ENCODE measurements at places on chromosomes 13 and 19. TPM values are rescaled to one million over a fixed set of nuclear protein-coding genes. Genes with fewer than 3 reads are reported as not detected.

GRCh38 chr13:111395511-111396393 is 75.3 kb downstream of the TEX29 start:
- peak; percentile 62 for DNase-seq

DNA sequence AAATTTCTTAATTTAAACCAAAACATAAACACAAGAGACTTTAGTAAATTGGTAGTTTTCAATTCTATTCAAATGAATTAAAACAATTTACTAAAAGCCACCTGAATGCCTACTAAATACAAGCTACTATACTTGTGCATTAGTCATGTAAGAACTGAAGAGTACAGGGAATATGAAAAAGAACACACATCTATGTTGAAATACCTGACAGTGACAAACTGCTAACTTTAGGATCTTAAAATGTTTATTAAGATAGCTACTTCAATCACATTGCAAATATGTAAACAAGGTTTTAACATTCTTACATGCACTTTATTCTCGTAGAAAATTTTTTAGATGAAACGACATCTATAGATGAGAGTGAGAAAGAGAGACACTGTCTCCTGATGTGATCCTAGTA is 4.1 kb downstream of the SPRYD7 start:
- DNase-seq = no peak

GRCh38 chr19:10639836-10640235 is 14.3 kb upstream of the ILF3 start:
- no peak for DNase-seq

DNA sequence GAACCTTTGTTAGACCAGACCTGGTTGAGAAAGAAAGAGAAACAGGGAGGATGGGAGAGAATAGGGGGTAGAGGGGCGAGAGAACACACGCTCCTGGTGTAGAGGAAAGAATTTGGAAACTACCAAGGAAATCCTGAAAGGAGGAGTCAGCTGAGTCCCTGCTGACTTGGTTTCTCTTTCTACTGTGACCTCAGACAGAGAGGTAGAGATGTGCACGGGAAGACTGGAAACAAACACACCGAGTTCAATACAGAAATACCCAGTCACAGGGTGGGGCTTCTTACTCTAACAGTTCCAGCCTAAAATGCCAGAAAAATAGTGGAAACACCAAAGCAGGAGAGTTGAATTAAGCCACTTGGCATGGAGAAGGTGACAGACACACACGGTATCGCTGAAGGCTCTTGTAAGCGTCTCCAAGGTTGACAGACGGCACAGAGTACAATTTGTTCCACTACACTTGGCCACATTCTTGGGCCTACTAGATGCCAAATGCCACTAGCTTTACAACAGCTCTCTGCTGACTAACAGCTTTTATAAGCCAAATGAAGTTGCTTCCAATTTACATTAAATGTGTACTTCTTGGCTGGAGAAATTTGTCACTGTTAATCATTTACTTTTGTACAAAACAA is 28.1 kb downstream of the LATS2 start:
- DNase-seq = no peak

- no peak for DNase-seq
Observed at GRCh38 chr13:59356607-59357006, 807.1 kb downstream of the DIAPH3 start.

DNA sequence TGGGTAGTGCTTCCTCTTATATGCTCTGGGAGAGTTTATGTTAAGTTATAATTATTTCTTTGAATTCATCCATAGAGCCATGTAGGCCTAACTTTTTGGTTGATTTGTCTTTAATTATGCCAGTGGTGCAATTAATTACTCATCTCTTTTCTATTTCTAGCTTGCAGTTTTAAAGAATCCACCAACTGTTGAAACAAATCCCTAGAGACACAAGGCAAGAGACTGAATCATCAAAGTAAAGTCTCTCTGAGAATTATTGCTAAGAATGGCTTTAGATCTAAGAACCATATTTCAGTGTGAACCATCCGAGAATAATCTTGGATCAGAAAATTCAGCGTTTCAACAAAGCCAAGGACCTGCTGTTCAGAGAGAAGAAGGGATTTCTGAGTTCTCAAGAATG is 5.9 kb upstream of the ZNF551 start:
- no peak for DNase-seq

- DNase-seq = no peak
Observed at GRCh38 chr13:73576291-73576690, 517.5 kb downstream of the KLF5 start.

- no peak for DNase-seq
Observed at GRCh38 chr19:21848706-21849105, 12.7 kb upstream of the ZNF43 start.

GRCh38 chr19:41945135-41945766 is 13.9 kb downstream of the RABAC1 start:
- no peak for DNase-seq

DNA sequence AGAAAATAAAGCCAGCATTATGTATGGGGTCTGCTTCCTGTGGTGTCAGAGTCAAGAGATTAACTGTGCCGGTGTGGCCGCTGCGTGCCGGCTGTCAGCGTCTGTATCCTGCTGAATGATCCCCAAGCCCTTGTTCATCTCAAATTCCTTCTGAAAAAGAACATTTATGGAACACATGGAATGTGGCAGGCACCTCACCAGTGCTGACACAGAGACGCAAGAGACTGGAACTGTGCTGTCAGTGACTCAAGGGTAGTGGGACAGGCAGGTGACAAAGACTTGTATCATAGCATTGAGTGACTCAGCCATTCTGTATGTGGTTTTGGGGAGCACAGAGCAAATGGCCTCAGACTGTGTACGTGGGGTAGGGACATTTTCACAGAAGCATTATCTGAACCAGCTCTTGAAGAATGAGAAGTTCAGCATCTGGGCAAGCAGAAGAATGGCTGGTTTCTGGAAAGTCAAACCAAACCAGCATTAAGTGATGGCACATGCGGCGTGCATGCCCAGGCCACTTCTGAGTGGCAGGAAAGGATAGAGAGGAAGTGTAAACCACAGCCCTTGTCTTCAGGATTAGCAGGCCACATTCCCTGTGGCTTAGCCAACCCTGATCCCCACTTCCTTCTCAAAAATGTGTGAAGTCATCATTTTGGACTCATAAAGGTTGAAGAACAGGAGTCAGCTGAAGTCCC is 54.0 kb upstream of the IRS2 start:
- no peak for DNase-seq

DNA sequence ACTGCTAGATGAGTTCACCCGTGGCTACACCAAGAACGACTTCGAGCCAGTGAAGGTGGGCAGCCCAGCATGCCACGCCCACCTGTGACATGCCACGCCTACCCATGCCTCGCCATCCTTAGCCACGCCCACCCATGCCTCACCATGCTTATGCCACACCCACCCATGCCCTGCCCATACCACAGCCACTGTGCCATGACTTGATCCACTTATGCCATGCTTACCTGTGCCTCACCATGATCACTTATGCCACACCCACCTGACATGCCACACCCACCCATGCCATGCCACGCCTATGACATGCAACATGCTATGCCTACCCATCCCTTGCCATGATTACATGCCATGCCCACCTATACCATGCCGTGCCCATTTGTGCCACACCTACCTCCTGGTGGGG is 12.9 kb upstream of the USE1 start:
- DNase-seq = no peak

The CHERP gene
- 61.0 TPM for total RNA-seq

The CD33 gene
- not detected for total RNA-seq

GRCh38 chr13:95496485-95496884 is 56.0 kb upstream of the CLDN10 start:
- no peak for DNase-seq
